T-helper 2 cell (primary cell): ENCODE measurements at places on chromosomes 6 and 20.

GRCh38 chr6:63268574-63268973 is 51.2 kb downstream of the LGSN start:
- DNase-seq = no peak

- DNase-seq = no peak
Observed at GRCh38 chr6:118889163-118889562, 4.8 kb upstream of the ASF1A start.

GRCh38 chr6:127539272-127539671 is 20.1 kb upstream of the MTCL3 start:
- DNase-seq = peak; percentile 40

DNA sequence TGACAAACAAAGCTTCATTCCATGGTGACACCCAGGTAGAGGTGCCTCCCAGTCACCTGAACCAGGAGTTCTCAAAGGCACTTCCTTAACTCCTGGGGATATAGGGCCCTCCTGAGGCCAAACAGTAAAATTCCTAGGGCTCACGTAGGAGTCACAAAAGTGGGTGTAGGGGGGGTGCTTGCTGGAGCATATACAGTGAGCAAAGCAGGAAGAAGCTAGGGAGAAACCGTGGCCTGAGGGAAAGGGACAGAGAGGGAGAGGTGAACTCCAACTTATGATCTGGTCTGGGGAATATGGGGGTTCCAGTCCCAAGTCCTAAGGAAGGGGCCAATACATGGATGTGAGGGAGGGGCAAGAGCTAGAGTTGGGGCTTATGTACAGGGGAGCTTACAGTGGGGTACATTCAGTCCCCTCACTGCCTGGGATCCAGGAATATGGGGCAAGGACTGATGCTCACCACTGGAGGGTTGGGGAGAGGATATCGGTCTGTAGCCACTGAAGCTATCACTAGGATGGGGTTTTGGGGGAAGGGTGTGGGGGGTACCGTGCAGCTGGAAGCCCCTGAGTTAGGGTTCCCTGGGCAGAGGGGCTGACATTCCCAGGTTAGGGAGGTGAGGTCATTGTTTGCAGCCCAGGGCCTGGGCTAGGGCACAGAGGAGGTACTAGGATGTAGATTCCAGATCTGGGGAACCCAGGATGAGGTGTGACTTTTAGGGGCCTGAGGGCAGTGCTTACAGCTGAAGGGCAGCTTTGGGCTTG is 950 bp downstream of the PEDS1 start:
- no peak for DNase-seq

DNA sequence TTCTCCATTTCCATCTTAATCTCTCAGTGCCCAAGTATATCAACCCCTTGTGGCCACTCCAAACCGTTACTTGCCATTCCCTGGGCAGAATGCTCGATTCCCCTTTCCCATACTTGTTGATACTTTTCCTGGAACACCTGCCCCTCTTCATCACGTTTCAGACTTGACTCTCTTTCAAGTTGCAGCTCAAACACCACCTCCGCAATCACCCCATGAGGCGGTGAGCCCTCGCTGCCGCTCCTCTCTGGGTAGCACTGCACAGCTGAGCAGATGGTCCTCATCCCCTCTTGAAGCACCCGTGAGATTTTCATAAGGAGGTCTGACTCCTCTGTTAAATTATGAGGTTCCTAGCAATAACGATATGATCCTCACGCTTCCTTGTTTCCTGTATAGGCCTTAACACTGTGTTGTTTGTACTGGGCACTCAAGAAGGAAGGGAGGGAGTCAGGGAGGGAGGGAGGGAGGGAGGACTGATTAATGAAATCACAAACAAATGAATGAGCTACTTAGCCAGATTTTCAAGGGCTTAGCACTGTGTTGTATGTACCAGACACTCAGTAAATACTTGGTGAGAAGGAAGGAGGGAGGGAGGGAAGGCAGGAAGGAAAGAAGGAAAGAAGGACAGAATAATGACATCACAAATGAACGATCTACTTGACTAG is 8.0 kb upstream of the UQCC2 start:
- no peak for DNase-seq

GRCh38 chr6:90192857-90193256 is 103.8 kb downstream of the BACH2 start:
- no peak for DNase-seq

DNA sequence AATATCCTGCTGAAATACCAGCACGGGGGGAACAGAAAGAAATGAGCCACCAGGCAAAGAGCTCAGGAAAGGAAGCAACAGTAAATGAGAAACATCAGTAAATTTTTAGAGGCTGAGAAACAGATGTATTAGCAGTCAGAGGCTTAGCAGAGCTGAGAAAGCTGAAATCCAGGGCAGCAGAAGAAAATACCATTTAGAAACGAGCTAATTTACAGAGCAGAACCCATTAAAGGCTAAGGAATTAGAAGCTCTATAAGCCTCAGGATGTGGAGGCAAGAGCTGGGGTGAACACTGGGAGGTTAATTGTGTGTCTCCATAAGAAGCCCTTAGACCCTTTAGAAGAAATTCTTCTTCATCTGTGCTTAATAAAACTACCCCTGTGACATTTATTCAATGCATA is 178.6 kb upstream of the RGS17 start:
- no peak for DNase-seq

DNA sequence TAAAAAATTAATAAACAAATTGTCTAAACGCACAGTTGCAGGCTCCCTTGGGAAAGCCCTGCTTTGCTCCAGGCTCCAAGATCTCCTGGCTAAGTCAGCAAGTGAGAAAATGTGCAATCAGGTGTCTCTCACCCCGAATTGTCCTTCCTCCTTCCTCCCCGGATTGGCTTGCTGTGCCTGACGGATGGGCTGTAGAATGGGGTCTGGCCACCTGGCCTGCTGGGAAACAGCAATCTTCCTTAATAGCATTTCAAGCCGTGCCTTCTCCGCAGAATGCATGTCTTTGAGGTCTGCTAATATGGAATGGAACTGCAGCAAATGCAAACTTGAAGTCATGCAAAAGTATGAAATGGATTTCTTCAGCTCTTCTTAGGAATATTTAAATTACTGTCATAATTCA is 43.7 kb upstream of the CDKAL1 start:
- DNase-seq = no peak

DNA sequence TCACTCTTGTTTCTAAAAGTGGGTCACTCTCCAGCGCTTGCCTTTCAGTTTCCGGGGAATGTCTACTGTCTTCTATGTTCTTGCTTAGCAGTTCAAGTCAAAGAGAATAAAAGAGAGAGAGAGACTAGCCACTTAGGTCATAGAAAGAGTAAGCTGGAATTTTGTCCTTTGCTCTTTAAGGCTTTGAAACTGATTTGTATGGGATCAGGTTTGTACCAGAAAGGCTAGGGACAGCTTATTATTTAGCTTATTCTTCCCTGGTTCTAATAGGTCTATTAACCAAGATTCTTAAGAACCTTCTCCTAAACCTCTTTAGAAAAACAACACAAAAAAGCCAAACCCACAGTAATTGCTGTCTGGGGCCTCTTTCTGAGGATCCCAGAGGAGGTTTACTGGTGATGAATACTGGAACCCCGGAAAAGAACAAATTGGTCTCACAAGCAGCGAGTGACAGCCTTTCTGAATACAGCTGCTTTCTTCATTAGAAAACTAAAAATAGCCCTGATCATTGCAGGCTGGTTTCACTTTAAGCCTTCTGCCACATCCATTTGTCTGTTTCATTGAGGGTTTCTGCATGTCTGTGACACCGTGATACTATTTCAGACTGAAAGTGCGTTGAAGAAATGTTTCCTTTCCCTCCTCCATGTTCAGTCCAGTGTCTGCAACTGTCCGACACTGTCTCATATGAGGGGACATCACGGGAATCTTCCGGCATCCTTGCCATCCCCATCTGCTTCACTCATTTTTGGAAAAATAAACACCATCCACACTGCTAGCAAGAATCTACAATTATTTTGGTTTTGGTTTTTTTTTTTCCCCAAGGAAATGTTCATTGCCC is 75.1 kb upstream of the ATXN1 start:
- DNase-seq = no peak

GRCh38 chr20:36465109-36466080 is 75.9 kb upstream of the MYL9 start:
- DNase-seq = no peak

DNA sequence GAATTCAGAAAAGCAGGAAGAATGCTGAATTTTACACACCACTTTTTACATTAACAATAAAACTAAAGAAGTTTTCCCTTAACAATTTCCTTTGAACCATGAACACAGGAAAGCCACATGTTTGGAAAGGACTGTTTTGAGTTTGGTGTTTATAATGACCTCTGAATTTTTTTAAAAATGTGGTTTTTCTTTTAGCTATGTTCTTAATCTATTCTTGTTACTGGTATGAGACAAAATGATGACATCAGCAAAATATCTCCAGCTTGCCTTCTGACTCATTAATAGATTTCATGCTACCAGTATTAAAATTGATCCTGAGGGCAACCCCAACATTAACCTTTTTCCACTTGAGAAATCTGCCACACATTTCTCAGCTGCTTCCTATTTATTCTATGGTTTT is 217.5 kb upstream of the THEMIS start:
- DNase-seq = no peak

DNA sequence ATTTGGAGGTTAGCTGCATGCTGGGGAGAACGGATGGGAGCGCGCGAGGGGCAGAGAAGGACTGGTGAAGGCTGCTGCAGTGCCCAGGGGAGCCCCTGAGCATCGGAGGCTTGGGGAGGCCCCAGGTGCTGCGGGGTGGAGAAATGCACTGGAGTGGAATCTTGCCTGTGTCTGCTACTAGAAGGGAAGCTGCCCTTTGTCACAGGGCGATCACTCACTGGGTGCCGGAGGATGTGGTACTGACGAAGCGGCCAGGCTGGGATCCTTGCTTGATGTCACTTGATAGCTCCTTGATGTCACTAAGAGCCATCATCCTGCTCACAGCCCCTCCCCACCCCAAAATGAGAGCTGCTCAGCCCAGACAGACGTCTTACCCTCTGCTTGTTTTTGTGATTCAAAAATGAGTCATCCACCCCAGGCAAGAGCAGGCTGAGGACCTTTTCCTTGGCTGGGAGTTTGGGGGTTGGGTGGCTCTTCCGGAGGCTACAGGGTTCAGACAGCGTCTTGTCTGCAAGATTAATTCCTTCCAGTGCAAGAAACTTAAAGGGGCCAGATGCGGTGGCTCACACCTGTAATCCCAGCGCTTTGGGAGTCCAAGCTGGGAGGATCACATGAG is 62.6 kb upstream of the PMEPA1 start:
- DNase-seq = no peak

- no peak for DNase-seq
Observed at GRCh38 chr20:40109136-40109535, 579.9 kb downstream of the MAFB start.
